ENCODE measurements at places on chromosomes 3 and 15.

GRCh38 chr15:91857772-91858171 lies 4.3 kb downstream of the SLCO3A1 start:
- DNase-seq: no peak

DNA sequence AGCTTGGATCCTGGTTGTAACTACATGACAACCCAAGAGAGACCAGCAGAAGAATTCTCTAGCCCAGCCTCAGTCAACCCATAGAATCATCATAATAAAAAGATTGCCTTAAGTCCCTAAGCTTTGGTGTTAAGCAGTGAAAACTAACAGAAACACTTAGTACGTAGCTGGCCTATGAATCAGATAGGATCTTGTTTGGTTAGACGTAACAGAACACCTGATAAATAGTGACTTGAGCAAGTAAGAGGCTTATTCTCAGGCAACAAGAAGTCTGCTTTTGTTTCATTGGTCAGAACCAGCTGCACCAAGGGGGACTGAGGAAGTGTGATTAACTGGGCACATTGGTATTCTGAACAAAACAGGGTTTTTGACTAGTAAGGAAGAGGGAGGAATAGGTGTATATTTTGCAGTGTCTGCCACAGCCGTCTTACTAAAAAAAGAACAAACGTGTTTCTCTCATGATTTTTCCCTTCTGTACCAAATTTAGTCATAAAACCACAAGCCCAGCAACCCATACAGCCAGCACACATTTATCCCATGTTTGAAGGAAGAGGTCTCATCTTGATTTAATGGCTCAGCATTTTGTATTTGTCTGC lies 53.3 kb upstream of the GLCE start:
- DNase-seq: no peak

GRCh38 chr3:45719655-45720487 lies 30.7 kb downstream of the SACM1L start:
- DNase-seq: no peak

DNA sequence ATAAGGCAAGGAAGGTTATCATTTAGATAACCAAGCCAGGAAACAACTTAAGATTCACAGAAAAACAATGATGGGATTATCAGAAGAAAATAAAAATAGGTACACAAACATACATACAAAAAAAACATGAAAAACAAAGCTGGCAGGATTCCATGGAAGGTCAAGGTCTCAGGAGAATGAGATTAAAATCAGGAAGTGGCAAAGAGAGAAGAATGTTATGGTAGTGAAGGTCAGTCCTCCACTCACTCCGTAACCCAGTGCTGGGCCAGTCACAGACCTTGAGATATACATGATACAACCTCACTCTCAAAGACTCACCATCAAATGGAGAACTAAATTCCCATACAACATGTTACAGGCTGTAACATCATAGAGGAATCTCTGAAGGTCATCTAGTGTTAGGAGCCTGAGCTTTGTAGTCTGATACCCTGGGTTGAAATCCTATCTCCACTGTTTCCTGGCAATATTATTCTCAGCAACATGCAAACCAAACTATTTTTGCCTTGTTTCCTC lies 93.9 kb downstream of the CTNNB1 start:
- no peak for DNase-seq

GRCh38 chr3:196275126-196275525 lies 12.4 kb downstream of the PCYT1A start:
- no peak for DNase-seq

DNA sequence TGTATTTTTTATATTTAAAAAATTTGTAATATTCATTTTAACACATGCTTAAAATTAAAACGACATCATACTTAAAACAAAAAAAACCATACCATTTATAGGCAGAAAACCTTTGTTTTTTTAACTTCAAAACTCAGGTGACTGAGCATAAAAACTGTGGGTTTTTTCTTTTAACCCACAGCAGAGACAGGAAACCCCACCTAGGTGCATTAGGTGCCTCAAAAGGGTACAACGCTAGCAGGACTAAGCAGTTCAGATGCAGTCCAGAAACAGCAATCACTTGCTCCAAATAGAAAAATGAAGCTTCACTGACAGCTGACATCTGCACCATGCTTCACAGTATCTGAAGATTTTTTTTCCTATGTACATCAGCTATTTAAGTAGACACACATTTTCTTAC lies 52.3 kb downstream of the GLB1 start:
- no peak for DNase-seq

DNA sequence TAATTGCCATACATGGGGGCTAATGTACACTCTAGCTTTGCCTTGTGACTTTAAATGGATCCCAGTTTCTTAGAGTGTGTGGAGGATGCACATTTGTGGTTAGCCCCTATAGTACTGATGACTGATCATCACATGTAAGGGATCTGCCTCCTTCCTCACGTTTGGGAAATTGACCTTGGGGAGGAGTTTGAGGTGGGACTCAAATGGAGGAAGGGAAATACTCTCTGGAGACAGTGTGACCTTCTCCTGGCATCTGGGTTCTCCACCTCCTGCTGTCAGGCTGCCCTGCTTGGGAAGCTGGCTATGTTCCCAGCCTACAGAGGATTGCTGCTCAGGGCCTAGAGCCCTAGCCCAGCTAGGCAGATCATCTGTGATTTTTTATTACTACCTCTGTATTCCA lies 48.7 kb downstream of the PPM1L start:
- peak; percentile 88 for DNase-seq

DNA sequence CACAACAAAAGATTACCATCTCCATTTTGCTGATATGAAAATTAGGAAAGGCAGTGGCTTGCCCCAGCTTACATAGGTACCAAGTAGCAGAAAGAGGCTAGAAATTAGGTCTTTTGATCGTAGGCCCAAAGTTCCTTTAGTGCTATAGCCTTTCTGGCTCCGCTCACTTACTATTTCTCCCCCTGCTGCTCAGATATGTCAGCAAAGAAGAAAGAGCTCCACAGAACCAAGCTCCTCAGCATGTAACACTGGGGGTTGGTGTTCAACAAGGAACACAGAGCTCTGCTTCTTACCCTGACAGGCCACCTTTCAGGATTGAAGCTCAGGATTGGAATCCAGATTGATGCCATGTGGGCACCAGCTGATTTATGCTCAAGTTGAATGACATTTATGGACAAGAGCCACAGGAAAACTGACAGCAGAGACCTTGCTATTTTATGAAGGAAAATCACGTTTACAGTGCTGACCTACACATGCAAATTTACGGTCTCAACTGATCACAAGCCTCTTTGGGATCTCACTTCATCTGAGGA lies 6.1 kb upstream of the IL12A start:
- no peak for DNase-seq

DNA sequence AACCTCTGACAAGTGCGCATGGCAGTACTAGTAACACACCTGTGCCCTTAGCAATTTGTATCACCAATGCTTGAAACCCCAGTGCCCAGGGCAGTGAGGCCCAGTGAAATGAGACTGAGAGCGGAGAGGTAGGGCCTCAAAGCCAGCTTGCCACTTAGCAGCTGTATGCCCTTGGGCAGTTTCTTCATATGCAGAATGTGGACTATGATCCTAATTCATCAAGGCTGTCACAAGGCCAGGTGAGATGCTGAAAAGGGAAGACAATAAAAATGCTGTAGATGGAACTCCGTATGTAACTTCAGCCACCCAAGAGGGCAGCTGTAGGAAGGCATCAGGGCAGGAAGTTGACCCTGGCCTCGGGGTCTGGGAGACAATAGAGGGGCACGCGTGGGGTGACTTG lies 74.4 kb downstream of the KY start:
- DNase-seq: no peak

- no peak for DNase-seq
Measured at GRCh38 chr15:38190501-38190900, 62.1 kb upstream of the SPRED1 start.

DNA sequence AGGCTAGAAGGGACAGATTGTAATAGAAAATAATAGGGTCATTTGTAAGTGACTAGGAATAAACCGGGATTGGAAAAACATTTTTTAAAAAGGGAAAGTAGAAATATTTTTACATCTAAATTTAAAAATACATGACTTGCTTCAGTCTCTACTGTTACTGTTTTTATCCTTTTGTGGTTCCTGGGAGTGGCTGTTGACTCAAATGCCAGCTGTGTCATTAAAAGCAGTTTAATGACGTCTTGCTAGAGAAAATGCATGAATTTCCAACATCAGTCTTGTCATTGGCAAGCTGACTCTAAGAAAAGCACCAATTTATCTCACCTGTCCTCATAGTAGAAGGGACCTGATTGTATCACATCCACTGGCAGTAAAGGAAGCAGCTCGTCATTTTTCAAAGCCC lies 16.7 kb upstream of the LCMT2 start:
- no peak for DNase-seq

GRCh38 chr3:190092250-190092649 lies 28.4 kb downstream of the P3H2 start:
- no peak for DNase-seq

DNA sequence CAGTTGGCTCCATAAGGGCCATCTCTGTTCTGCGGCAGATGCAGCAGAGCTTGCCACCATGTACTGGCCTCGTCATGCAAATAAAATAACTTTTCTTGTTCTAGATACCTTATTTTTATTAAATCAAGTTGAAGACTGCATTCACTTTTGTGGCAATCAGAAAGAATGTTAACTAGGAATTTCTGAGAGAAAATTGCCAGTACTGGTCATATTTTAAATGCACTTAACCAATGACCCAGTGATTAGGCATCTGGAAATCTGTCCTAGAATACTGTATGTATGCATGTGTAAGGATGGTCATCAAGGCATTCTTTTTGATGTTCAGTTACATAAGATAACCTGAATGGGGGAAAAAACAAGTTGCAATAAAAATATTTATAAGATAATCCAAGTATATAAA lies 34.2 kb upstream of the CSPG5 start:
- no peak for DNase-seq

DNA sequence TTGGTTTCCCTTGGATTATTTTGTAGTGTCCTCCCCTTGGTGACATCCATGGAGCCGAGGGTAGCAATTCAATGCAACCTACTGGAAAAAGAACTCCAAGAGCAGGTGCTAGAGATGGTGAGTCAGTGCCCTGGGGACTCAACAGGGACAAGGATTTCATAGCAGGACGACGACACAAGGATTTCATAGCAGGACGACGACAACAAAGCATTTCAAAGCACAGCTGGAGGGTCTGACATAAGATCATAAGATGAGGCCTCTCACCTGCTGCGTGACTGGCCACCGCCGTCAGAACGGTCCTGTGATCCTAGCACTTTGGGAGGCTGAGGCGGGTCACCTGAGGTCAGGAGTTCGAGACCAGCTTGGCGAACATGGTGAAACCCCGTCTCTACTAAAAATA lies 22.5 kb downstream of the NRROS start:
- peak; percentile 12 for DNase-seq

- DNase-seq: no peak
Measured at GRCh38 chr15:95162069-95162468, 930.7 kb downstream of the MCTP2 start.

GRCh38 chr3:69087030-69087791 lies 2.5 kb downstream of the ARL6IP5 start:
- no peak for DNase-seq

DNA sequence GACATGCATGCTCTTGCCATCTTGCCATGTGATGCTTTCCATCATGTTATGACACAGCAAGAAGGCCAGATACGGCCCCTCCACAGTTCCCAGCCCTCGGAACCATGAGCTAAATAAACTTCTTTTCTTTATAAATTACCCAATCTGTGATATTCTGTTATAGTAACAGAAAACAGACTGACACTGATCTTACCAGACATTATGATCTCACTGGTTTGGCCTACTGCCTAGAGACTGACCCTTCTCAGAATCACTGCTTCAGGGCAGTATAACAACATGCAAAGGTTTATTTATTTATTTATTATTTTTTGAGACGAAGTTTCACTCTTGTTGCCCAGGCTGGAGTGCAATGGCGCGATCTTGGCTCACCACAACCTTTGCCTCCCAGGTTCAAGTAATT lies 14.0 kb downstream of the ZNF619 start:
- no peak for DNase-seq

GRCh38 chr3:46655271-46655670 lies 38.2 kb downstream of the ALS2CL start:
- DNase-seq: no peak
